ENCODE measurements at places on chromosomes 13 and 19. TPM values are rescaled to one million over a fixed set of nuclear protein-coding genes. Genes with fewer than 3 reads are reported as not detected.

The SLAIN1 gene
- not detected for total RNA-seq

The DNAAF3 gene
- total RNA-seq, result 1.3 TPM

The ZNF865 gene
- total RNA-seq, result 13.0 TPM

The TYROBP gene
- not detected for total RNA-seq

The SWSAP1 gene
- 1.6 TPM for total RNA-seq

The CNN1 gene
- 9.2 TPM for total RNA-seq

The CYP2A6 gene
- total RNA-seq, result not detected

The ZNF560 gene
- total RNA-seq, result not detected

The ZNF284 gene
- 2.4 TPM for total RNA-seq

The ZNF112 gene
- total RNA-seq, result 4.1 TPM

The CEACAM21 gene
- total RNA-seq, result not detected

The CEACAM1 gene
- not detected for total RNA-seq

The FXYD7 gene
- total RNA-seq, result not detected

The C1QTNF9 gene
- not detected for total RNA-seq

The CASP14 gene
- total RNA-seq, result not detected

The ERICH6B gene
- not detected for total RNA-seq

The ZNF57 gene
- 2.1 TPM for total RNA-seq

The ZNF470 gene
- 3.1 TPM for total RNA-seq

The LIM2 gene
- total RNA-seq, result not detected

All from HFFc6 (cell line).